ENCODE measurements at places on chromosomes 7 and 10.

- DNase-seq, result no peak
These were observed 246.8 kb downstream of the SKIDA1 start for GRCh38 chr10:21278491-21279216.

DNA sequence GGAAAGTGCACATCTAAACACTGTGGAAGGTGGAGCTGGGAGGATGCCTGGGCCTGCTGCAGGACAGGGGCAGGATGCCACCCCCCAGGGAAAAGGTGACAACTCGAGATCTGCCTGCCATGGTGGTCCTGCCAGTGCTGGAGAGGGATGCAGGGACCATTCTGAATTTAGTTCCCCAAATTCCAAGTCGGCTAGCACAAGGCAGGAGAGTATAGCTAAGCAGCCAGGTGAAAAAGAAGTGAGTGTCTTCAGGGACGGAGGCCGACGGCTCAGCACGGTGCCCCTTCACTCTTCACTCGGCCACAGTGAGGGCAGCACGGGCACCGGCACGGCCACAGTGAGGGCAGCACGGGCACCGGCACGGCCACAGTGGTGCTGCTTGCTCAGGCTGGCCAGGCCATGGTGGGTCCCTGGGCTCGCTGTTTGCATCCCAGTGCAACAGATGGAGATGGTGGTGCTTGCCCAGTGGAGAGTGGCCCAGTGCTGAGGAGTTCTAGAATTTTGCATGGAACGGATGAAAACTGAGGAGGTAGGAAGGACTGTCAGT is 161.3 kb upstream of the SHH start:
- no peak for DNase-seq

DNA sequence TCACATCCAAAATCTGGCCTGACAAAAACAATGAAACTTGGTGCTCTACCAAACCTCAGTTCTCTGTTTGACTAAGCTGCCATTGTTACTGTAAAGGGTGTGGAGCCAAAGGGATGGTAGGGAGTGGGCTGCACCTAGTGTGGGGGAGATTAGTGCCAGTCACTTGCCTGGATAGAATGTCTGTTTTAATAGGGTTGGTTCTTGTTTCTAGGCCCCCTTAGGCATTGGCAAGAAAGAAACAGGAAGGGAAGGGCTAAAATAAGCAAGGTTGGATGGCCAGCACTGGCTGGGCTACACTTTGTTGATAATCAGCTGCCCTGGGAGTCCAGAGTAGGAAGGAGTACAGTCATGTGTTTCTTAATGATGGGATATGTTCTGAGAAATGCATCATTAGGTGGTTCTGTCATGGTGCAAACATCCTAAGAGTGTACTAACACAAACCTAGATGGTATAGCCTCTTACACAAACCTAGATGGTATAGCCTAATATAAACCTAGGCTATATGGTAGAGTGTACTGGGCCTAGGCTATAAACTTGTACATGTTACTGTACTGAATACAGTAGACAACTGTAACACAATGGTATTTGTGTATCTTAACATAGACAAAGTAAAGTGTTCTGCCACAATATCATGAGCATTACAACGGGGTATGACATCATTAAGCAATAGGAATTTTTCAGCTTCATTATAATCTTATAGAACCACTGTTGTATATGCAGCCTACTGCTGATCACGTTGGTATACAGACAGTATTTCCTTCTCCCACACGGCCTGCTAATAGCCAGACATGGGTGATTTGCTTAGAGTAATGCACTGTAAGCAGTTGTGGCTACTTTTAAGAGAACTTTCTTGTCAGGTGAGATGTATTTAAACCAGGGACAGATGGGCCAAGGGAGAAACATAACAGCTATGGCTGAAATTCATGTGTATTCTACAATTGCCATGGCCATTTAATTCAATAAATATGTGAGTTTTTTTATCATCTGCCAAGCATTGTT is 15.4 kb downstream of the BBIP1 start:
- no peak for DNase-seq

DNA sequence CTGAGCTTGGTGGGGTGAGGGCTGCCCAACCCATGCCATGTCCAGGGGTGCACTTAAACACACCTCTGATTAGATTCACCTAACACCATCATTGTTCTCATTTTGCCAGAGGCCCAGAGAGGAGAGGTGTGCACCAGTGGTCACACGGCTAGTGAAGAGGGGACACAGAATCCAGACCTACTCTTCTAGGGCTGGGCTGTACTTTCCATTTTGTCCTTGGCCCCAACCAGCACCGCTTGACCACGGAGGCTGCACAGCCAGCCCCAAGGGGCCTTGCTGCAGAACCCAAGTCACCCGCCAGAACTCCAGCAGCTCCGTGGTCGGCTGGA is 246 bp upstream of the WDFY4 start:
- no peak for DNase-seq

DNA sequence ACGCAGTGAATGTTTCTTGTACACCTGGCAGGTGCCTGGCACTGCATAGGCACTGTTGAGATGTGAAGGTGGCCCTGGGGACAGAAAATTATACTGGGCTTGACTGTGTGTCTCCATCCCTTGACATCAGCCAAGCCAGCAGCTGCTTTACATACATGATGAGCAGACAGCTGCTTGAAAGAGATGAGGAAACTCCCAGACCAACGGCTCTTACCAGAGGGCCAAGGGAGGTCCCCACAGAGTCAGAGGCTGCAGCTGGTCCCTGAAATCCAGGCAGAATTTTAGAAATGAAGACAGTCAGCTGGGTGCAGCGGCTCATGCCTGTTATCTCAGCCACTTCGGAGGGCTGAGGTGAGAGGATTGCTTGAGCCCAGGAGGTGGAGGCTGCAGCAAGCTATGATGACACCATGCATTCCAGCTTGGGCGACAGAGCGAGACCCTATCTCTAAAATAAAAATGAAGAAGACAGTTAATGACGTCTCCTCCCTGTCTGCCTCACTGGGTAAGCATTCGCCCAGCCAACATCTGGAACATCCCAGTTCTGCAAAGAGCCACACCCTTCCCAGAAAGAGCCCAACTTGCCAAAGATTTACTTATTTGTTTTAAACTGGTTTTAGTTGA is 17.6 kb downstream of the LIMK1 start:
- no peak for DNase-seq

DNA sequence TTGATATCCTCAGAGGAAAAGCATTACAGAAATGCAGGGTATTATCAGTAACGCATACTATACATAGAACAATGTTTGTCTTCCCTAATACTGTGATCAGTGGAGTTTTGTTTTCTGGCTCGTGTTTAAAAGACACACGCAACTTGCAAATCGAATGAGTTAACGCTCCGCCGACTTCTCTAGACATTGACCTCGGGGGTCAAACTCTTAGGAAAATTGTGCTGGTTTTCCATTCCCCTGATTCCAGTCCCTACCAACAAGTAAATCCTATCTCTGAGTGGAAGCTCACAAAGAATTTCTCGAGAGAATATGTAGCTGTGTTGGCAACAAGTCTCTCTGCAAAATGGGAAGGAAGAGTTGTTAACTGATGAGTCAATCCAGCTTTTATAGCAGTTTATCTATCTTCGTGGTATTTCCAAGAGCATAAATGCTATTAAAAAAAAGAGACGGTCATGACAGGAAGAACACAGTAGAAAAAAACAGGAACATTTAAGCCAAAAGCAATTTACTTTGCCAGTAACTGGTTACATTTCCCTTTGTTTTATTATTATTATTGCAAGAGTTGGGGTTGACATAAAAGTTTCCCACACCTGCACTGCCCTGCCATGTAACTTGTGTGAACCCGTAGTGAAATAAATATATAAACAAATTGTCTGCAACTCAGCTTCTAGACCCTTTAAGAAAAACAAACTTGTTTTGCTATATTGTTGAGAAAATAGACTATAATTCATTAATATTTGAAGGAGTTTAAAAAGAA is 144.4 kb downstream of the ARID5B start:
- no peak for DNase-seq

DNA sequence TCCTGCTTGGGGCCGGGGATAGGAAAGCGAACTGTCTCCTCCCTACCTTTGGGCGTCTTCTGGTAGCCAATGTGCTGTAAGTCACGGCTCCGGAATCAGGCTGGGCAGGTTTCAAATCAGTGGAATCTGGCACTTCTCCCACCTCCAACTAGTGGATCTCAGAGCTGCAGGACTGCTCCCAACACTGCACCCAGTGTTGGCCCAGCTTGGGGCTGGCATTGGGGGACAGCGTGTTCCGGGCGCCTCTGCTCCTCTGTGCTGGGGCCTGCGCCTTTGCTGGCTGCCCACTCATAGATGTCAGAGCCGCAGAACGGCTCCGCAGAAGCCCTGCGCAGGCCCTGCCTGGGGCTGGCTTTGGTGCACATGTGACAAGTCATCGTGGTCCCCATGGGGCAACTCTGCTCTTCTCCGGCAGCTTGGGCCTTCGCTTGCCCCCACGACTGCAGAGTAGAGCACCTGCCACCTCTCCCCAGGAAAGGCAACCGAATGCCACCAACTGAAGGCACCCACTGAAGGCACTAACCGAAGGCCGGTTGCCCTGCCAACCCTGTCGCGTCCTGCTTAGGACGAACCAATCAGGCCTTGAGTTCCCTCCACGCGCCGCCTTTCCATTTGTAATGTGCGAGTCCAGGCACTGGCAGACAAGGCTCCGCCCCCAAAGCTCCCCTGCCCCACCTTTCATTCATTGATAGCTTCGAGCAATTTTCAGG is 85.5 kb upstream of the ABI1 start:
- DNase-seq, result no peak

All from cortex of kidney (tissue), 1 donor.